ENCODE measurements at places on chromosomes 12 and 14.

DNA sequence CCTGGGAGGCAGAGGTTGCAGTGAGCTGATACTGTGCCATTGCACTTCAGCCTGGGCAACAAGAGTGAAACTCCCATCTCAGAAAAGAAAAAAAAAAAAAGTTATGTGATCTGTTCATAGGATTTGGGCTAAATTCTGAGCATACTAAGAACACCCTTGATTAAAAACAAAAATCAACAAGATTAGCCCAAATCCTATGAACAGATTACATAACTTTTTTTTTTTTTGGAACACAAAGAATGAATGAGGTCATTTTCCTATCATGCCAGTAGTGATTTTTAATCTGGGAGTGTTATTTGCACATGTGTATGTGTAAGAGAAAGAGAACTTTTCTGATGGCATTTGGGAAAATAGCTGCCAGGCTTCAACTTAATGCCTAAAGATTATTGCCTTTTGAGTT lies 208.7 kb downstream of the ERC1 start:
- DNase-seq = no peak

GRCh38 chr12:28620281-28620680 lies 430.0 kb downstream of the CCDC91 start:
- DNase-seq = no peak

GRCh38 chr14:102817942-102818940 lies 41.0 kb downstream of the TRAF3 start:
- DNase-seq = no peak

DNA sequence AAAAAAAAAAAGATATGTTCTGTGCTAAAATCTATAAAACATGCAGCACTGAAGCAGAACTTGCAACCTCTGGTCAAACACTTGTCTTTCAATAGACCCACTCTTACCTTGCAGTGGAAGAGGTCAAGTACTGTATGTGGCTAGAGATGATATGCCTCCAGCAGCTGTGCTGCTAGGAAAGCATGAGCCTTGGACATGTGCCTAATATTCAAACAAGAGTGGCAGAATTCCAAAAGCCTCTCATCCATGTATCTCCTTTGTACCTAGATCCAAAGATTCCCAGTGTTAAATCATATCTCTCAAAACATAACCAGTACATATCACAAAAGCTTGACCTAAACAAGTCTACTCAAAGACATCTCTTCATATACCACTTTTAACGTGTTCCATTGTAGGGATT lies 105.0 kb upstream of the CPNE8 start:
- DNase-seq = no peak

GRCh38 chr14:75341620-75342019 lies 63.0 kb downstream of the FOS start:
- DNase-seq = no peak

- no peak for DNase-seq
These were observed 53.7 kb upstream of the GNPNAT1 start for GRCh38 chr14:52845081-52845480.

DNA sequence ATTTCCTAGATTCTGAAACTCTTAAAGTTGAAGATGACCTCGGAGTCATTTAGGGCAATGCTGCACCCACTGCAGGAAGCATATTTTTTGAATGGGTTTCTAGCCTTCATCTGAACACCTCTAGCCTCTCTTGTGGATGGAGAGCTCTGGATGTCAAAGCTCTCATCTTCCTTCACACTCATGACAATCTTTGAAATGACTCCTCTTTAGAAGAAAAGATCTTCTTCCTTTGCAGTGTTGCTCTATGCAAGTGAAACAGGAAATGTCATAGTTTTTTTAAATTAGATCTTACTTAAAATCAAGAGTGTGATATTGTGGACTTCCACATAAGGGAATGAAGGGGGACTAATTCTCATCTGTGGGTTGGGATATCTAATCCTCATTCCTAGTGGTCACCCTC lies 86.3 kb upstream of the GRIP1 start:
- no peak for DNase-seq
